Stimulated activated CD8-positive, alpha-beta memory T cell treated with anti-CD3 and anti-CD28 coated beads, Interleukin-2, amount 100 ng/mL, for 1 hour (primary cell): ENCODE measurements at places on chromosomes 2 and 18.

- no peak for DNase-seq
These were observed 85.1 kb downstream of the CTAGE1 start for GRCh38 chr18:22332590-22332989.

DNA sequence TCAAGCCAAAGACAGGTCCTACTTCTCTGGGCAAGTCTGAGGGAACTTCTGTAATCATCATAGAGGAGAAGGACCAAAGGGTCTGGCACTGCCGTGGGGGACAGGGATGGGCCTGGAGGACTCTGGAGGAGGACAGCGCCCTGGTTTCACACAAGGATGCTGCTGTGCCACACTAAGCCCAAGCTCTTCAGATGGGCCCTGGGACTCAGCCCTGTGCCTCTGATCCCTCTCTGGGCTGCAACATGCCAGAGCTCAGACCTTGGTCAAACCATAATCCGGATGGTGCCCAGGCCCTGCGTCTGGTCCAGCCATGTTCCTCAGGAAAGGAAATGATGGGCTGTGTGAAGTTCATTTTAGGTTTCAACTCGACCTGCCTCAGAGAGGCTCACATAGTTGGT is 222.0 kb upstream of the COPS8 start:
- no peak for DNase-seq

DNA sequence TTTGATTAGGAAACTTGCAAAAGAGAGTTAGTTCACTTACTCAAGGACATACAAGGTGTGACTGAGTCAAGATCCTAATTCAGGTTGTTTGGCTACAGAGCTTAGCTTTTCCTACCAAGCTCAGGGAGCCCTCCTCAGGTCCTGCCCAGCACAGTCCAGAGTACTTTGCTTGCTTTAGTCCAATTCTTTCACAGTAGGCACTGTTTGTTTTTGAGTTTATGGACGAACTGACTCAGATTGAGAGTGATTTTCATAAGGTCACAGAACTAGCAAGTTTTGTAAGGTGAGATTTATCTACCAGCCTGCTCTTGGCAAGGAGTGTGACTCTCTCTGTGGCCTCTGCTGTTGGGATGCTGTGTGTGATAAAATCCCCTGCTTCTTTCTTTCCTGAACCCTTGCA is 310.5 kb downstream of the PTPRM start:
- no peak for DNase-seq

- DNase-seq: no peak
These were observed 1144.7 kb downstream of the CNTNAP5 start for GRCh38 chr2:125169764-125170146.

DNA sequence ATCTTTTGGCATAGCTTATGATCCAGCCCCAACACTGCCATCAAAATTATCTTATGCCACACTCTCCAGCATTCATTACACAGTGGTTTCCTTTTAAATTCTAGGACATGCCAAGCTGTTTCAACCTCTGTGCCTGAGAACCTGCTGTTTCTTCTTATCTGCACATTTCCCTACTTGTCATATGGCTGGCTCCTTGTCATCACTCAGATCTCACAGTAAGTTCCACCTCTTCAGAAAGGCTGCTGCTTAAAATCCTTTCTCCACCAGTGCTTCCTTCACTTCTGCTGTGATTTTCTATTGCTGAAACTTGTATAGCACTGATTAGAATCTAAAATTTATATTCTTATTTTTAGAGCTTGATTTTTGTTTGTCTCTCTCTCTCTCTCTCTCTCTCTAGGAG is 43.4 kb downstream of the MC4R start:
- no peak for DNase-seq

DNA sequence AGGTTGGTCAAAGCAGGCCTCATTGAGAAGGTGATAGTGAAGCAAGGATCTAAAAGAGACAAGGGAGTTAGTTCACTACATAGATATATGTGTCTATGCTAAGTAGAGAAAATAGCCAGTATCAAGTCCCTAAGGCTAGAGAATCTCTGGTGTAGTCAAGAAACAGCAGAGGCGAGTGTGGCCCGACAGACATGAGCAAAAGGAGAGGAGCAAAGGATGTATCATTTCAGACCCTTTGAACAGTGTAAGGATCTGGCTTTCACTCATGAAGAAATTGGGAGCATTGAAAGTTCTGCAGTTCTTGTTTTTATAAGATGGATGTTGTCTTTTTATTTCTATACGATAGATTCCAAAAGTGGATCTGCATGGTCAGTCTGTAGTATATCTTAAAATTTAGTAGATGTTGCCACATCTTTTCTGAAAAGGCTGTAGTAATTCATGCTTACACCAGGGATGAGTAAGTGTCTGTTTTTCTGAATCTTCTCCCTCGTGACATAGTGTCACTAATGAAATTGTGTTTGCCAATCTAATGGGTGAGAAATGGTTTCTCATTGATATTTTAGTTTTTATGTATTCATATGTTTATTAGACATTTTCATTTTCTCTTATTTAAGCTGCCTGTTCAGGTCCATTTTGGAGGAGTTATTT is 18.8 kb downstream of the SP100 start:
- no peak for DNase-seq

GRCh38 chr2:195513119-195513518 is 143.9 kb upstream of the SLC39A10 start:
- DNase-seq: no peak

DNA sequence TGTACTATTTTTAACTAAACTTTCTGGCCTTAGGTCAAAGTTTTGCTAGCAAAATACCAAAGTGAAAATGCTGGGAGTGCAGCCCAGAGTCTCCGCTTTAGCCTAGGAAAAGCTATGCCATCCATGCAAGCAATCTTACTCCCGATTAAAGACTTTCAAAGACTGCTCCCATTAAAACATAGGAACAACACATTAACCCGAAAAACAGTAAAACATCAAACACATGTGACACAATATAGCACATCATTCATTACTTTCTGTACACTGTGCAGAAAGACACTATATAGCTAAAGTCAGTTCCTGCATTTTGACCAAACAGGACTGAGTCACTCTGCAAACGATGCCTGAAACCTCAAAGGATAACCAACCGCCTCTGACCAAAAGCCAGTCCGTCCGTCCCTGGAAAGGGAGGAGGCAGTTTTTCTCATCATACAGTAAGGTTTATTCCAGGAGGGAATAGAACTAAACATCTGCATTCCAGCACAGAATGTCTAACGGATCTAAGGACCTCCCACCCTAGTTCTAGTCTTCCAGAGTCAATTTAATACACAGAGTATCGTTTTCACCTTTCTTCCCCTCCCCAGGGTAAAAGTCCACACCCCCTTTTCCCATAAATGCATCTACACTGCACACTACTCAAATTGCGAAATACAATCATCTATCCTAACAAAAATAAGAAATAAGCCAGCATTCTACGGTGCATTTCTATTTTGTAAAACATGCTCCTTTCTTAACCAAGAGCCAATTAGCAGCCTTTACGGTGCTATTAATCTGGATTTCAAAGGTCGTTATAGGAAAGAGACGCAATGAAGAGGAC is 1.7 kb downstream of the ROCK2 start:
- no peak for DNase-seq
